Stimulated activated CD4-positive, alpha-beta T cell treated with anti-CD3 and anti-CD28 coated beads, Interleukin-4, amount 100 ng/mL, for 4 hours (primary cell): ENCODE measurements at places on chromosomes 3 and 15.

DNA sequence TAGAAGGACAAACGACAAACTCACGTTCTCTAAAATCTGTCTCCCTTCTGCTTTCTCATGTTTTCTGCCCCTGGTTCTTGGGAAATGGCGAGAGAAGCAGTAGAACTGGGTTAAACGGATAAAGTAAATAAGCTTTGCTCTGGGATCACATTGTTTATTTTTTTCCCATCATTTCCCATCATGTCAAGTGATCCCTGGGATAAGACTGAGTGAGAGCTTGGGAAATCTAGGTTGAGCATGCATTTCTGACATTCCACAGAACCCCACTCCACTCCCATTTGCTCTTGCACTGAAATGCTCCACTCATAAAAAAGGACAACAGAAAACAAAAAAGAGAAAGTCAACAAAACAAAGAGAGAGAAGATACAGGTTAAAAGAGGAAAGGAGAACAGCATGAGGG is 69.1 kb downstream of the SEMA6D start:
- no peak for DNase-seq

GRCh38 chr3:34077417-34078195 is 279.2 kb downstream of the PDCD6IP start:
- DNase-seq: no peak

DNA sequence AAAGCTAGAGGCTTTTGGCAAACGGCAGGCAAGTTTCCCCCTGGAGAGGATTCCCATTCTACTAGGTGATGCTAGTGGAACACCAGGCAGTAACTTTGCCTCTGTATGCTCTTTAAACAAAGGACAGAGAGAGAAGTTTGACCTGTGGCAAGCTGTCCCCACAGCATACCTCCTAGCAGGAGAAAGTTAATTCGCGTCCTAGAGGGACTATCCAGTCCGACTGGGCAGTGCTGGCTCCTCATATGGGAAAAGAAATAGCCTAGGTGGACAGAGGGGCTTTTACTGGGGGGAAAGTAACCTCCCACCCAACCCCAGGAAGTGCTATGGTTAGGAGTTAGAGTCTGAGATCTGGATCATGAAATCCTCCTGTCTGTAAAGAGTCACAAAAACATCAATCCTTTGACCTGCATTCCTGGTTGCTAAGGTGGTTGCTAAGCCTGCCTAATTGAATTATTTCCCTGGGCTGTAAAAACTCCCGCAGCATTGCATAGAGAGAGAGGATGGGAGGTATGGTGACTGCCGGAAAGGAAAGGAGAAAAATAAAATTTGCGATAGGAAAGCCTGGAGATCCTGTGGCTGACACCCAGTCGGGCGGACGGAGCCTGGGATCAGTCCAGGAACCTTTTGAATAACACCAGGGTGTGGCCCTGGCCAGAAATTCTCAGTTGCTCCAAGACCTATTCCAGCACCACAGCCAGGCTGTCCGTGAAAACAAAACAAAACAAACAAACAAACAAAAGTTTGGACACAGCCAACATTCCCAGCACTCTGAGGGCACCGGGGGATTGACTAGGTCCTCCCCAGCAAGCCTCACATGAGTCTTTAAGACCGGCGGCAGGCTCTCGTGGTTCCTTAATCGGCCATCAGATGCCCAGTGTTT is 67.7 kb upstream of the ATP11B start:
- no peak for DNase-seq

GRCh38 chr15:39881790-39882189 is 38.3 kb downstream of the GPR176 start:
- DNase-seq: no peak
